ENCODE measurements at places on chromosomes 7 and 10. TPM values are rescaled to one million over a fixed set of nuclear protein-coding genes. Genes with fewer than 3 reads are reported as not detected.
A peak's percentile ranks its signal among the peaks of the same experiment; 100 is the strongest.

DNA sequence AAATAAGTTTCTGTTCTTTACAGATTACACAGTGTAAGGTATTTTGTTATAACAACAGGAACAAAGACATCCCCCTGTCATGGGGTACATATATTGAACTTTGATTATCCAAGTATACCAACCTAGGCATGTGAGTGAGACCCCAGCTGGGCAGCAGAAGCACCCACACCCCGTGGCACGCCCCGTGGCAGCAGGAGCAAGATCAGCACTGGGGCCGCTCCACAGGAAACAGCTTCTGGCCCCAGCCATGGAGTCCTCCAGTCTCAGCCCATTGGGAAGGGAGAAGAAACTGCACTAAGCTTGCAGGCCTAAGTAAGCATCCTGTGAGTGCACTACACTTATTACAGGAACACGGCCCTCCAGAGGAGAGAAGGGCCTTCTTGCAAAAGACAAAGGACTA lies 24.2 kb upstream of the TMEM72 start:
- no peak for DNase-seq

- DNase-seq = no peak
Observed at GRCh38 chr7:36820527-36821170, 96.4 kb upstream of the AOAH start.

DNA sequence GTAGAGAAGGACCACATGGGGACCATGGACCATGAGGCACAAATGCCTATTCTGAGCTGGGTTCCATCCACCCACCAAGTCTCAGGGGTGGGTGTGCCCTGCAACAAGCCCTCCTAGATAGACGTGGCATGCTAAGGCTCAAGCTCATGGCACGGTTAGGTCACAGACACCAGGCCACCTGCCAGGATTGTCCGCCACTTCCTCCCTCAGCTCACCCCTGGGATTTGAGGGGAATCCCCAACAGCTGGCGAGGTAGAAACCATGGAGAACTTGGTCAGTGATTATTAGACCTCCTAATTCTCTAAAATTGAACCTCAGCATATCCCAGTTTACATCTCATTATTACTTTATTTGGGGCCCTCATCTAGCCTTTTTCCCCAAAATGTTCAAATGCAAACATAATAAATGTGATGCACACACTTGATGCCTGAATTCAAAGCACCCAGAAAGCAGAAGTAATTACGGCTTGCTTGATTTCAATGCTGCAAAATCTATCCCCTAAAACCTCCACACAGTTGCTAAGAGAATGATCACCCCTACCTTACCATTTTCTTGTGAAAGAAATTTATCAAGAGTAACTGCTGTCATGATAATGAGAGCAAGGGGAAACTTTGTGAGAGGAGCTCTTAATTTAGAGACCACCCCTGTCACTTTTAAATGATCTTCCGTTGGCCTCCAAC lies 366.6 kb upstream of the PFKP start:
- DNase-seq = no peak

- DNase-seq = peak; percentile 62
Observed at GRCh38 chr10:24128066-24128730, 80.7 kb upstream of the KIAA1217 start.

- peak; percentile 51 for DNase-seq
Observed at GRCh38 chr10:6445671-6446316, 134.3 kb downstream of the PRKCQ start.

DNA sequence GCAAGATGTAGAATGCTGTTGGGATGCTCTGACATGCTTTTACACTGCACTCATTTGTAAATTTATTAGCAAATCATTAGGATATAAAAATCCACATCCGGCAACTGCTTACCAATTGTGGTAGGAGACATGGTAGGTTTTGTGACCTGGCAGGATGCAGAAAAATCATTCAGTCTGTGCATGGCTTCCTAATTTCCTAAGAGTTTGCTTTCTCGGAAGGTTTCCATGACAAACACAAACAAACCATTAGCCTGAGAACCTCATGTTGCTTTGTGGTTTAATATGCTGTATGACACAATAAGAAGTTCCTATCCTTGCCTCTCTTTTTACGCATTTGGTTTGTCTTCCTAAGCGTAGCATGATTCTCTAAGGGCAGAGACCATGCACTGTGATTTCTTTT lies 14.7 kb upstream of the LMBR1 start:
- DNase-seq = no peak

GRCh38 chr7:58086871-58087535 lies 637.0 kb downstream of the ZNF716 start:
- DNase-seq = peak; percentile 79

GRCh38 chr10:82310839-82311238 lies 435.8 kb downstream of the NRG3 start:
- no peak for DNase-seq

DNA sequence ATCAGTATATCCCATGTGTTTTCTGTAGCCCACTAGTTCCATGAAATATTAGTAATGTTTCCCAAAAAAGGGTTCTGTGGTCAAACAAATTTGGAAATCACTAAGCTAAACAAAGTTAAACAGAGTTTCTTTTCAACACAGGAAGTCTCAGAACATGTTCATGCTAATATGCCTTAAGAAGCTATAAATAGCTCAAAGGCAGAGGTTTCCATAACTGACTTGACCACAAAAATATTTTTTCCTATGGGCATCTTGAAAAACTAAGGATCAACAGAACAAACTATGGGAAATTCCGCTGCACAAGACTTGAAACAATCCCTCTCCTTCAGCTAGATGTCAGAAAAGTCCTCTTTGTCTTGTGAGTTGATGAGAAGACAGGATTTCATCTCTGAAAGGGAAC lies 59.7 kb downstream of the SEM1 start:
- DNase-seq = no peak

- peak; percentile 32 for DNase-seq
Observed at GRCh38 chr10:102814873-102815661, 22.1 kb downstream of the CYP17A1 start.

DNA sequence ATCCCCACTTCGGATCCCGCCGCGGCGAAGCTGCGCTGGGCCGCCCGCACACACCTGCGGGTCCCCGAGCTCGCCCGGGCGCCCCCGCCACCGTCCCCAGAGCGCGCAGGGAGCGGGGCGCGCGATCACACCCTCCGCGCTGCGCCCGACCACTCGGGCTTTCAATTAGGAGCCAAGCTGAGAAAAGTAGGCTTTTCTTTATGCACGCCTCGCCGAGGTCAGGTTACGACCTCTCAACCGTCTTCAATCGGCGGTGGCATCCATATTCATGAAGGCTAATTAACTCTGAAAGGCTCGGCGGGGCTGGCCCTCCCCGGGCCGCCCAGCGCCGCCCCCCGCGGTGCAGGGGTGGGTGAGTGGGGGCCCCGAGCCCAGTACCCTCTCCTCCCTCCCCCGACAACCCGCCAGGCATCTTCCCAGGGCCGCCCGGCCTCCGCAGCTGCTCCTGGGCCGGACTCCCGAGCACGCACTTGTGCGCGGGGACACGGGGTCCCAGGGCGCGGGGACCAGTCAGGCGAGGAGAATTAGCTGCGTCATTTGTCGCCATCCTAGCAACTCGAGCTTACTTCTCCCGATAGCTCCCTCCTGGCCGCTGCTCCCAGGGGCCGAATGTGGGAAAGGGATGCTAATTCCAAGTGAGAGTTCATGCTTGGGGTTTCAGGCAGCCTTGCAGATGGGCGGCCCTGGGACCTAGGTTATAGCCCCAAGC lies 155.5 kb upstream of the LYZL2 start:
- DNase-seq = peak; percentile 91

DNA sequence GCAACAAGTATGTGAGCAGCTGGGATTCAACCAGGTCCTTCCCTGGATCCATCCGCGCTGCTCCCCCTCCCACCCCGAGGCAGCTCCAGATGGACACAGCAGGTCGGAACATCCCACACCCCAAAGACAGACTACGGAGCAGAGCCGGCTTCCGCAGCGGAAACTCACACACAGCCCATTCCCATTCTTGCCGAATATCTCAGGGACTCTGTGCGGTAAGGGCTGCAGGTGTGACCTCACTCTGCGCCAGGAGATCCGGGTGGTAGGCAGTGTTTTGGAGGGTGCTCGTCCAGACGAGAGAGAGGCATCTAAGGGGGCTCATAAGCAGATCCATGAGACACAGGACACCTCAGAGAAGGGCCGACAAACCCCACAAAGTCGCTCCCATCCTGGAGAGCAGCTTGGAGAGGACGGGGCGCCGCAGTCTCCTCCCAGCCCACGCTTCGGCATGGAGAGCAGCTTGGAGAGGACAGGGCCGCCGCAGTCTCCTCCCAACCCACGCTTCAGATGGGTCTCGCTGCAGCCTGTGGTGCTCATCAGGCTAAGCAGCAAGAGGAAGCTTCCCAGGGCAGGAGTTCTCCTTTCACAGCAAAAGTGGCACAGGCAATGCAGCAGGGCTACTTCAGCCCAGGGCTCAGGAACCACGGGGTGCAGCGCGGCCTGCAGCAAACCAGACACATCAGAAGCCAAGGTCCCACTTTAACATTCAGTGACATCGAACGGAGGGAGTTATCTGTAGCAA lies 179.9 kb downstream of the DIP2C start:
- no peak for DNase-seq

DNA sequence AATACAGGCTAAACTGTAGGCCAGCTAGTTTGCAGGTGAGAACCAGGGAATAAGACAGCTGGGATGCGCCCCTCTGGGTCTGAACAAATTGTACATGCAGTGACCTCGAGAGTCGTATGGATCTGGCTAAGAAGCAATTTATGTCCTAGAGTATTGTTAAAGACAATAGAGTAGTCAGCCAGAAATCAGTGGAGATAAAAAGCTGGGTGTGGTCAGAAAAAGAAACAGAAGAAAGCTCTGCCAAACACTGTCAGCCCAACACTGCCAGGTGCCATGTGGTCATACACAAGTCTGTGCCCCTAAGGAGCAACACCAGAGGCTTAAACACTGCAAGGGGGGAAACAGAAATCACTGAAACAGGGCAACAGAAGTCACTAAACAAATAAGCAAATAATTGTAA lies 62.2 kb downstream of the CNOT4 start:
- DNase-seq = no peak

DNA sequence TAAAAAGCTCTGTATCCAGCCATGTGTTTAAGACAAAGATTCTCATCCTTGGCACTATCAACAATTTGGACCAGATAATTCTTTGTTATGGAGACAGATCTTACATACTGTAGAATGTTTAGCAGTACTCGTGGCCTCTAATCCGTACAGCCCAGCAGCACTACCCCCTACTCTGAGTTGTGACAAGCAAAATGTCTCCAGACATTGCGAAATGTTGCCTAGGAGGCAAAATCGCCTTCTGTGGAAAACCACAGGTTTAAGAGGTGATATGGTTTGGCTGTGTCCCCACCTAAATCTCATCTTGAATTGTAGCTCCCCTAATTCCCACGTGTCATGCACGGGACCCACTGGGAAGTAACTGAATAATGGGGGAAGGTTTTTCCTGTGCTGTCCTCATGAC lies 186.7 kb downstream of the CHCHD3 start:
- no peak for DNase-seq

DNA sequence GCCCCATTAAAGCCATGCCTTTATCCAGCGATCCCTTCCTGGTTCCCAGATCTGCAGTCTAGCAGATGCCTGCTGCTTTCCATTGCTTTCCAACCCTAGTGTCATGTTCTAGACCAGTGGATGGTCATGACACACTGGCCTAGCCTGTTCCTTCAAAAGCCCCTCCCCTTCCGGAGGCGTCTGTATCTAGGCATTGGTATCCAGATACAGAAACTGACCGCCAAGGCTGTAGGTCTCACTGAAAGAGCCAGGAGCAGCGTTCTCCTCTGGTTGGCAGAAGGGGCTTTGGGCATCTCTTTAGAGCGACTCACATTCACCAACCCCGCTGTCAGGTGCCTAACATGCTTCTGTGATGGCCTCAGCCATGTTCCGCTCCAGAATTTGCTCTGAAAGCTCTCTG lies 22.6 kb downstream of the JCAD start:
- DNase-seq = peak; percentile 20

DNA sequence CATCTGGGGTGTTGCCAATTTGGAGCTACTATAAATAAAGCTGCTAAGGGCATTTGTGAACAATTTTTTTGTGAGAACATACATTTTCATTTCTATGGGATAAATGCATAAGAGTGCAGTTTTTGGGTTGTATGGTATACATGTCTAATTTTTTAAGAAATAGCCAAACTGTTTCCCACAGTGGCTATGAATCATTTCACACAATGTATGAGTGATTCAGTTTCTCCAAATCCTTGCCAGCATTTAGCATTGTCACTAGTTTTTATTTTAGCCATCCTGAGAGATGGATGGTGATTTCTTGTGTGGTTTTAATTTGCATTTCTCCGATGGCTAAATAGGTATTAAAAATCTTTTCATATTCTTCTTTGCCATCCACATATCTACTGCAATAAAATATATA lies 105.3 kb downstream of the AMPH start:
- no peak for DNase-seq

- DNase-seq = no peak
Observed at GRCh38 chr7:1053002-1053411, 8.7 kb downstream of the GPR146 start.

DNA sequence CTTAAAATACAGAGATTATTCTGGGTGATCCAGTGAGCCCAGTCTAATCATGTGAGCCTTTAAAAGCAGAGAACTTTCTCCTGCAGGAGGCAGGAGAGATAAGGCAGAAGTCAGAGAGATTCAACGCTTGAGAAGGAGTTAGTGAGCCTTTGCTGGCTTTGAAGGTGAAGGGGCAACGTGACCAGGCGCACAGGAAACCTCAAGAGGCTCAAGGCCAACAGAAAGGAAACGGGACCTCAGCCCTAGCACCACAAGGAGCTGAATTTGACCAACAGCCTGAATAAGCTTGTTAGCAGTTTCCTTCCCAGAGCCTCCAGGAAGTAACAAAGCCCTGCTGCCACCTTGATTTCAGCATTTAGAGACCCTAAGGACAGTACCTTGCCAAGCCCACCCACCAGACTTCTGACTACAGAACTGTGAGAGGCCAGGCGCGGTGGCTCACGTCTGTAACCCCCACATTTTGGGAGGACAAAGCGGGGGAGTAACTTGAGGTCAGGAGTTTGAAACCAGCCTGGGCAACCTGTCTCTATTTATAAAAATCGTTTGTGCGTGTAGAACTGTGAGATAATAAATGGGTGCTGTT lies 87.3 kb upstream of the KAT6B start:
- peak; percentile 34 for DNase-seq

GRCh38 chr7:42381161-42381560 lies 144.2 kb upstream of the GLI3 start:
- no peak for DNase-seq

GRCh38 chr10:99560277-99561126 lies 27.8 kb downstream of the NKX2-3 start:
- no peak for DNase-seq

DNA sequence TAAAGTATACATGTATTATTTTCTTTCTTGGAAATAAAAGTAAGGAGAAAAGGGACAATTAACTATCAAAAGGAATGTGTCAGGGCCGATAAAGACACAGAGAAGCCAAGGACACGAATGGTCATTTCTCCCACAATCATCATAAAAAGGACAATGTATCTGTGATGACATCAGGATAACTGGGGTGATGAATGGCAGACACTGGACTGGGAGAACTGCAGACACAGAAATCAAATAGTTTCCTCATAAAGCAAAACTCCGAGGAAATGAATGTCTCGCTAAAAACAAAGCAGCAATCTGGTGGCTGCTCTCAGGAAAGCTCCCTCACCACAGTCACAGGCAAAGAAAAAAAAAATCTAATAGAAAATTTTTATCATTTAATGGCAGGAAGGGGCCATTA lies 69.3 kb upstream of the NPY start:
- no peak for DNase-seq

The NAT16 gene
- not detected for total RNA-seq

The VAX1 gene
- total RNA-seq = not detected

The ANKRD30A gene
- not detected for total RNA-seq

The RGR gene
- not detected for total RNA-seq

The SLC29A4 gene
- 3.4 TPM for total RNA-seq

The FFAR4 gene
- total RNA-seq = 1.0 TPM

The GDF10 gene
- 1.1 TPM for total RNA-seq

The STOX1 gene
- 1.5 TPM for total RNA-seq

The LIPM gene
- total RNA-seq = not detected

The NPC1L1 gene
- 0.88 TPM for total RNA-seq

Data from kidney (tissue), 22 donors.